ENCODE measurements at places on chromosomes 2 and 18.
A peak's percentile ranks its signal among the peaks of the same experiment; 100 is the strongest.

DNA sequence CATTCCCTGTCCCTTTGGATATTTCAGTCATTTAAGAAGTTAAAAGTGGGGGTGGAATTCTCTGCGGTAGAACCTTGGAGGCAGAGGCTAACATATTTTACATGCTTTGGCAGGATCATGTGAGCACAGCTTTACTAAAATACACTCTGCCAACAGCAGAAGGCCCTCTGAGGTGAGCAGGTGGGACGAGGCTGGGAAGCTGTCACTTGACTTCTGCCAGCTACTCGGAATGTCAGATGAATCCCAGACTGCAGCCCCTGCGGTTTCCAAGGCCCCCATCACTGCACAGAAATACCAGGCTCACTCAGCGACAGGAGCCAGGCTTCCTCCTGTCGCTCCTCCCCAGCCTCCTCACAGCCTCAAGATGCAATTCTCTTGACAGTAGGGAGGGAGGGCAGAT is 220.9 kb upstream of the REV1 start:
- no peak for DNase-seq

- no peak for DNase-seq
These were observed 57.8 kb downstream of the FASTKD2 start for GRCh38 chr2:206823178-206823577.

DNA sequence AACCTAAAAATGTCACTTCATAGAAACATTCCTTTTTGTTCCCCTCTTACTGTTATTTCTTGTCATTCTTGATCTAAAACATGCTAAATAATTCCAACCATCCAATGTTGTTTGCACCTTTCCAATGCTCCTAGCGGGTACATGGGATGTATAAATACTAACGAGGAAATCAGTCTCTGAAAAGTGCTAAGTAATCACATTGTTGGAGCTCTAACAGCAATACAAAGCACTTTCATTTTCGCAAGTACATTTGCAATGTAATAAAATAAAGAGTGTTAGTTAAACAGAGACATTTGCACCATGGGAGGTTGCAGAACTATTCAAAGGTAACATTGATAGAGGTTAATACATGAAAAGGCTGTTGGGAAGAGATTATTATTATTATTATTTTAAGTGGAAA is 286.2 kb upstream of the ACVR2A start:
- DNase-seq: no peak

- DNase-seq: peak; percentile 40
These were observed 12.6 kb downstream of the DHX57 start for GRCh38 chr2:38863061-38863695.

DNA sequence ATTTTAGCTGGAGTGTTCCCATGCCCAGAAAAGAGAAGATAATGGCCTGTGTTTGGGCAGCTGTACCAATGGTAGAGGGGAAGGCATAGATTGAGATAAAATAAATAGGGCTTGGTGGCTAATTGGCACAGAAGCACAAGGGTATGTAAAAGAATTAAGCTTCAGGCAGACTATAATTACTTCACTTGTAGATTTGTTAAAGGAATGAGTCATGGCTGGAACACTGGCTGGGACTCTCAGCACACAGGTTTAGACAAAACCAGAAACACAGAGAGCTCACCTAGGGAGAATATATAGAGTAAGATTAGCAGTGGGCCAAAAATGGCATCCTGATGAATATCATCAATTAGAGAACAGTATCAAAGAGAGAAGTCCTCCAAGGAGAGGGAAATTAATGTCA is 198.3 kb upstream of the FIGN start:
- no peak for DNase-seq

GRCh38 chr2:126359494-126359893 is 296.5 kb upstream of the GYPC start:
- DNase-seq: peak; percentile 10

- no peak for DNase-seq
These were observed 3.5 kb upstream of the EMILIN1 start for GRCh38 chr2:27074738-27075565.

- no peak for DNase-seq
These were observed 170.3 kb downstream of the MAIP1 start for GRCh38 chr2:200125444-200126284.

GRCh38 chr2:30031184-30031583 is 109.8 kb upstream of the ALK start:
- DNase-seq: no peak

DNA sequence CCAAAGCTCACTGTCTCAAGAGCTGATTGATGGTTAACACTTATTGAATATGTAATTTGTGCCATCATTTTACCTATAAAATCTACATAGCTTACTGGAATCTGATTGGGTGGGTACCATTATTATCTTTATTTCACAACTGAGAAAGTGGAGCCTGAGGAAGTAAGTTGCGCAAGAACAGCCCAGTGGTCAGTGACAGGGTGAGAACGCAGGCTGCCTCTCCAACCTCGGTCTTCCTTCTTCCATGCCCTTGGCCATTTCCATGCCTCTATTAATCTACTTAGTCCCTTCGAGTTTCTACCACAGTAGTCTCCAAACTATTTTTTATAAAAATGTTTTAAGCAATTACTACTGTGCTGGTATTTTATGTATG is 390.9 kb upstream of the VWC2L start:
- DNase-seq: no peak

- DNase-seq: no peak
These were observed 139.5 kb upstream of the ZNF516 start for GRCh38 chr18:76634564-76634963.

DNA sequence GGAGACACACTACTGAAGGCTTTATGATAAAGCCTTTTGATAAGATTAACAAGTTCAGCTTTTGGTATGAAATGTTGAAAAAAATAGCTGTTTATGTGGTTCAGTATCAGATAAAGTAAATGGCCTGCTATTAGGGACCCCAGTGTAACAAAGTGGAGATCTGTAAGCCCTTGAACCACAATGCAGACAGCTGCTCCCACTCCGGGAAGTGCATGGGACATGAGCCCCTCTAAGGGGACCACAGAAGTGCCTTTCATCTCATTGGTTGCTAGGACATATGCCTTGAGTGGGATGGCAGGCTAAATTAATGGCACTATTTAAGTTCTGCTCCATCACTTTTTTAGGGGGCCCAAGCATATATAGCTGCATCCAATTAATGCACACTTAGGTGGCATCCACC is 167.6 kb upstream of the SOX11 start:
- no peak for DNase-seq

DNA sequence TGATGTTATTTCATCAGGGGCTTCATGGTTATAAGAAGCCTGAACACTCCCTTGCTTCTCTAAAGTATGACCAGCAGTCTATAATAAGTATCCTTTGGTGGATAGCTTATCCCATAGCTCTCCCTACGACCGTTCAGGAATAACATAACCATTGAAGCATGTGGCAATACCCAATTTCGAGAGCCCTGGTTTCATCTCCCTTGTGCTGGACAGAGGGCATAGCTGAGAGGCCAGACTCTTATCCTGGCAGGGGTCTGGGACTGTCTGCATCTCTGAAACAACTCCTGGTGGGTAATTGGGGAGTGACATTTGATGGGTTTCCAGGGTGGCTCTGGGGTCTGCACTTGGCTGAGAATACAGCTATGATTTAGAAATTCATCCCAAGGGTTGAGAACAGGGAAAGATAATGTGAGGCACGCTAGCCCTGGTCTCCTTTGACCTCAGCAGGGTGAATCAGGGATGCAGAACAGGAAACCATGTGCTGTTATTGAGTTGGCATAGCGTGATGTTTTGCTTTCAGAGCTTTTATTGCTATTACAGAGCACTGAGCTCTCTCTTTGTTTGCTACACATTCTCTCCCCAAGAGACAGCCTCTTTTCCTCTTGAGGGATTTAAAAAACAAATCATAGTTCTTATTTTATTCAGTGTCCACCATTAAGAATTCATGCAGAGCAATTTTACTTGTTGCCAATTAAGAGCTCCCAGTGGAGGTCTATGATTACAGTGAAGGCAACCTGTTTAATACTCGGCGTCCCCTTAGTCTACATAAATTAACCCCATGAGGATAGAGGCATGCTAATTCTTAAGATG is 274.5 kb downstream of the NCKAP5 start:
- no peak for DNase-seq

- DNase-seq: no peak
These were observed 93.4 kb upstream of the MAP4K3 start for GRCh38 chr2:39530411-39530866.

DNA sequence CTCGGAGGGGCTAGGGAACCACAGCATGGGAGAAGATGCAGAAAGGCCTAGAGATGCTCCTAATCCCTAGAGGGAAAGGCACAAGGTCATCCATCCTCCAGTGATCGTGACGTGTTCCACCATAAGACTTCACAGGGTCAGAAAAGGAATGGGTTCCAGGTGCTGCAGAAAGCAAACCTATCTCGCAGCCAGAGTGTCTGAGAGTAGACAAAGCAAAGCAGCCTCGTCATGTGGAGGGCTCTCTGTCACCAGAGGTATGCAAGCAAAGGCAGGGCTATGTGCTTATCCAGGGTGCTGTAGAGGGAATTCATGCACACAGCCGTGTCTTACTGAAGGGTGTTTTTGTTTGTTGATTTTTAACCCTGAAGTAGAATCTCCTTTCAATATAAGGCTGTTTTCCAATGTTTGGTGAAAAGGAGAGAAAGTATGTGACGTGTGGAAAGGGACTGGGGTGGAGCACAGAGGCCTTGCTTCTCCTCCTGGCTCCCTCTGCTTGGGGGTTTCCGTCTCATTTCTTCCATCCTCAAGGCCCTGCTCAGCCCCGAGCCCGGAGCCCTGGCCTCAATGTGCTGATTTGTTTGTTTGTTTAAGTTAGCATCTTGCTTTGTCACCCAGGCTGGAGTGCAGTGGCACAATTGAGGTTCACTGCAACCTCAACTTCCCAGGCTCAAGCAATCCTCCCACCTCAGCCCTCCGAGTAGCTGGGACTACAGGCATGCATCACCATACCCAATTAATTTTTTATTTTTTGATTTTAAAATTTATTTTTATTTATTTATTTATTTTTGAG is 3.0 kb downstream of the GPR55 start:
- no peak for DNase-seq
